ENCODE measurements at places on chromosomes 4 and X.

DNA sequence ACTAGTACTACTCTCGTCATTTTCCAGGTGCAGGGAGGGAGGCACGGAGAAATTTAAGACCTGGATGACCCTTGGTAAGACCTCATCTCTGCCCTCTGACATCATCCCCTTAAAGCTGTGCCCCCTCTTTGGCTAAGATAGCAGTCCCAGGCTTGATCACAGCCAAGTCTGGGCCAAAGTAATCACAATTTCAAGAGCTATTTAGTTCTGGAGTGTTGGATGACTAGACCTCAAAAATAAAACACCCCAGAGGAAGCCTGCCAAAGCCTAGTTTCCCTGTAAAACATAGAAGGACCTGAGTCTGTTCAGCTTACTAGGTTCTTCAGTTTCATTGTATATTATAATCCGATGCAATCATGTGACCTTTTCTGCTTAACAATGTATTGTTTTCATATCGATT, 144.6 kb upstream of the ARHGEF9 start:
- DNase-seq, result no peak

DNA sequence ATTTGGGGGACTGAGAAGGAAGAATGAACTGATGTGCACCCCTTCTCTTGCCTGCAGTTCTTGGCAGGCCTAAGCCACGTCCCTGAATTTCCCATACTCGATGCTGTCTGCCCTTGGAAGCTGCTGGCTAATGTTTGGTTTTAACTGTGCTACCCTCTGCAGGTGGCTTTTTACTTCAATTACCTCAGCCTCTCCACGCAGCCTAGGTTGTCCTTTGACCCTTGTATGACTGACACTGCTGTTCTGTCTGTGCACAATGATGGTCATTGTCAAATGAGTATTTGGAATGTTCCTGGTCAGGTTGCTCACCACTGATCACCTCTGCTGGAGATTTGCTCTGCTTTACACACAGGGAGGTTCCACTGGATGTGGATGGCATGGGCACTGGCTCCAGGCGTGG, 137.1 kb downstream of the ZNF518B start:
- DNase-seq, result no peak

GRCh38 chr4:173936861-173937260, 346.6 kb downstream of the FBXO8 start:
- DNase-seq, result peak; percentile 19

DNA sequence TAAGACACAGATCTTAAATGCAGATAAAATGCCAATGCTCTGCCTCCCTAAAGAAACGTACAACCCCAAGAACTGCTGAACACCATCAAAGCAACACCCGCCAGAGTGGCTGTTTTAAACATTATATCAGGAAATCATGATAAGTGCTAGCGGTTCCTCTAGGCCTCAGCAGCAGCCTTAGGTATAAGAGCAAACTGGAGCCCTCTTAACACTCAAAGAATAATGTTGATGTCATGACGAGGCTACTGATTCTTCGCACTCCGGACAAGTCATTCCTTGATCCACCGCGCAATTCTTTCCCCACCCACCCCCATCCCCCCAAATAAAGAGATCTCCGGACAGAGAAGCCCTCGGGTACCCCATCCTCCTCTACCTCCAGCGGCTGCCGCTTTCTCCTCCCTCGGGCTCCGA, 507 bp downstream of the LIN54 start:
- DNase-seq, result peak; percentile 31

GRCh38 chrX:23749576-23749975, 6.5 kb upstream of the ACOT9 start:
- no peak for DNase-seq

DNA sequence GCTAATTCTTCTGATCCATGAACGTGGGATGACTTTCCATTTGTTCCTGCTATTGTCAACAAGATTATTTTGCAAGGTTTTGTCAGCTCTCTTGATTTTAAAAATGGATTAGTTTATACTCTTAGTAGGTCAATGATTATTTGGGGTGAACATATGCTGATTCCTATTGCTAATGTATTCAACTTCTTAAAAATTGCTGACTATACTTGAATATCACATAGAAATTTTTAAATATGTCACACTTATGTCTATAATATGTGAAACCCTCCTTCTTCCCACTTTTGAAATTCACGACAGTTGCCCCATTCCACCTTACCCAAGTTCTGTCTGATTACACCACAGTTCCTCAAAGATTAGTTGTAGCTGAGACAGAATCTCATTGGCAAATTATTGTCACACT, 465.7 kb upstream of the TENM3 start:
- no peak for DNase-seq

- DNase-seq, result no peak
Observed at GRCh38 chrX:68942840-68943239, 114.0 kb downstream of the EFNB1 start.

GRCh38 chr4:8308144-8308543, 38.6 kb downstream of the HTRA3 start:
- no peak for DNase-seq

- DNase-seq, result peak; percentile 39
Observed at GRCh38 chrX:120604361-120604782, 471 bp downstream of the MCTS1 start.

DNA sequence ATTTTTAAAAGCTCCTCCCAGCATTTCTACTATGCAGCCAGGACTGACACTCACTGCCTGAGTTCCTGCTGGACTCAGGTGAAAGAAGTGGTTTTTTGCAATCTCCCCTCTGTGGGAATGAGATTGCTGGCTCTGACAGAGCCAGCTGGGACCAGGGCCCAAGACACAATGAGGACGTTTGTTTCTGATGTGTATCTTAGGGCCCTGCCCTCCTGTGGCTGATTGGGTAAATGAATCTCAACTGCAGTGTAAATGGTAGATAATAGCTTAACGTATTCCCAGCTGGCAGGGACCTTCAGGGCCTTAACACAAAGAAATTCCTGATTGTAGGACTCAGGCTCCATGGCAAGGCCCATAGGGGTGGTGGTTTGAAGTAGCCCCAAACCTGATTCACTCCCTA, 85.8 kb upstream of the PRPS1 start:
- peak; percentile 55 for DNase-seq

DNA sequence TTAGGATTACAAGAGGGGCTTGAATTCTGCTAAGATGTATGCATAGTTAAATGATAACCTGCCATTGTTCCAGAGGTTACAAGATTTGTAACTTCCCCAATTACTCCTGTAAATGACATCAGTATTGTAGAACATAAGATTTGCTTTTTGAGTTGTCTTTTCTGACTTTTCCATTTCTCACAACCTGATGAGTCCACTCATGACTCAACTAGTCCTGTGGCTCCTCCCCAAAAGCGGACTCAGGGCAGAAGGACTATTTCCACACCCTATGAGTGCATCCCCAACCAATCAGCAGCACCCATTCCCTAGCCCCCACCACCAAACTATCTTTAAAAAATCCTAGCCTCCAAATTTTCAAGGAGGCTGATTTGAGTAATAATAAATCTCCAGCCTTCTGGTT, 54.7 kb downstream of the HOPX start:
- no peak for DNase-seq

- no peak for DNase-seq
Observed at GRCh38 chr4:95898226-95898625, 58.3 kb downstream of the PDHA2 start.

- DNase-seq, result no peak
Observed at GRCh38 chr4:173485164-173485563, 44.9 kb downstream of the HAND2 start.

DNA sequence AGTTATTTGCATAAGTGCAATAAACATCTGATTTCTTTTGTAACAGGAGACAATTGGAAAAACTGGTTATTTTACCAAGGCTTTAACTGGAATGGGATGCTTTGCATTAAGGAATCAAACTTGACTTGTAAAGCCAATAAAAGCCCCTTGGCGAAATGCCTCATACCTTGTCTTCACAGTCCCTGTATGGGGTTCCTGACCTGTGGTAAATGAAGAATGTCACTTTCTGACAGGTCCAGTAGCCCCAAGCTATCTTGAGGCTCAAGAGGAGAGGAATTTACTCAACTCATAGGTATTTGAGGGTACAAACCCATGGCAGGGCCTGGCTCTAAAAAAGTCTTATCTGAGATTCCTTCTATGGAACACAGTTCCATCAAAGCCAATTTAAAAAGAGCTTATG, 78.0 kb downstream of the ACOX3 start:
- DNase-seq, result no peak

DNA sequence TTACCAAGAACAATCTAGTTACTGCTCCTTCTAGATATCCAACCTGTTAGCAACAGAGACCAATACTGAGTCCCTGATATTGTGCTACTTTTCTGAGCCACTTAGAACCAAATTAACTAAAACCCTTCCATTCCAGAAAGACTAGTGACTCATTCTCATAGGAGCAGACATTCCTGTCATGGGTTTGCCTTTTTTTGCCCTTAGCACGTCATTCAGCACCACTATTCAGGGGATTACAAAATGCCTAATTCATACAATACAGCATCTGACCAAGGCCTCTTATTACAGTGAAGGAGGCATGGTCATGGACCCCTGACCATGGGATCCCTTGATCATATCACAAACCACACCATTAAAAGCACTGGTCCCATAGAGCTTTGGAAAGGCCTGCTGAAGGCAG, 123.8 kb upstream of the CXCL13 start:
- DNase-seq, result no peak

DNA sequence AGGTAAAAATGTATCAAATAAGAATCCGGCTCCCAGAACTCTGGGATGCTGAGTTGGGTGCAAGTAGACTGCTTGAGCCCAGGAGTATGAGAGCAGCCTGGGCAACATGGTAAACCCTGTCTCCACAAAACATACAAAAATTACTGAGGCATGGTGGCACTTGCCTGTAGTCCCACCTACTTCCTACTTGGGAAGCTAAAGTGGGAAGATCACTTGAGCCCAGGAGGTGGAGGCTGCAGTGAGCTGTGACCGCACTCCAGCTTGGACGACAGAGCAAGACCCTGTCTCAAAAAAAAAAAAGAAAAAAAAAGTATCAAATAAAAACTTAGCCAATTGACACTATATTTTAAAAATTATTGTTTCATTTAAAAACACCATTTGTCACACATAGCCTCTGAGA, 84.4 kb downstream of the FBXW7 start:
- DNase-seq, result no peak

DNA sequence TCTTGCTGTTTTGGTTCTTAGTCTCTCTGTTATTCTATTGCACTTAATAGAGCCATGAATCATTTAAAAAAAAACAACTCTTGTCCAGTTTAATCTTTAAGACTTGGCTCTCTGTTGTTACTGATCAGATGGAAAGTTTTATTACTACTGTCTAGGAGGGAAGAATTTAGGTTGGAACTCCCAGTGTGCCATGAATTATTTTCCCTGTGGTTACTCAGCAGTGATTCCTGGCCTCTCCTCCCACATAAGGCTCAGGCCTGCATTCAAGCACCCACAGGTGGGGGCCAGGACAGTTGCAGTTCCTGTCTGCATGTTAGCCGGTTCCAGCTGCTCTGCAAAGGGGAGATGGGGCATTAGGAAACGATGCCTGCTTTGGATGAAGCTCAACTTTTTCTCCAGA, 29.8 kb upstream of the ESX1 start:
- DNase-seq, result no peak

- DNase-seq, result no peak
Observed at GRCh38 chr4:6331018-6331417, 61.4 kb downstream of the WFS1 start.

- DNase-seq, result no peak
Observed at GRCh38 chr4:83124111-83124780, 9.7 kb upstream of the PLAC8 start.

DNA sequence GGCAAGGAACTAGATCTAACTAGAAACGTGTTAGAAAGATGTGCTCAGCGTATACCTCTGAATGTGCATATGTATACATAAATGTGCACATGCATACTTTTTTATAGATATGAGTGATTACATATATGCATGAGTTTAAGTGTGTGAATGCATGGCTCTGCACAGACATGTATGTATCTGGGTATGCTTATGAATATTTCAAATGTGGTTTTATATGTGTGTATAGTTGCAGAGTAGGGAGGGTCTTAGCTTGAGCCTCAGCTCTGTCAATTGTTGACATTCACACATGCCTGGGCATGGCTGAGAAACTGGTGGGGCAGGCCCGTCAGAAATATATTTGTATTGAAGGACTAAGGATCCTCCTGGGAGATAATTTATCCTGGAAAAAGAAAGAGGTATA, 31.1 kb downstream of the RAP2C start:
- DNase-seq, result no peak

DNA sequence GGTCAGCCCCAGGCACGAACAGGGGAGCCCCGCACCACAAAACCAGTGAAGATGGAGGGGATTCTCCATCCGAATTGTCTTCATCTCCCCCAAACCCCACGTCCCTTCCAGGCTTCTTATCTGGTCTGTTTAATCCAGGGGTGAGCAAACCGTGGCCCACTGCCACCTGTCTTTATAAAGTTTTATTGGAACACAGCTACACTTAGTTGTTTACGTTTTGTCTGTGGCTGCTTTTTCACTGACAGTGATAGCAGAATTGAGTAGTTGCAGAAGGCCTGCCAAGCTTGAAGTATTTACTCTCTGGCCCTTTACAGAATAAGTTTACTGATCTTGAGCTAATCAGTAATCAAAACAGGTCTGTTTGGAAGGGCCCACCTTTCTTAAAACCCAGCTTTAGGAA, 324.0 kb downstream of the ARHGAP10 start:
- DNase-seq, result no peak

DNA sequence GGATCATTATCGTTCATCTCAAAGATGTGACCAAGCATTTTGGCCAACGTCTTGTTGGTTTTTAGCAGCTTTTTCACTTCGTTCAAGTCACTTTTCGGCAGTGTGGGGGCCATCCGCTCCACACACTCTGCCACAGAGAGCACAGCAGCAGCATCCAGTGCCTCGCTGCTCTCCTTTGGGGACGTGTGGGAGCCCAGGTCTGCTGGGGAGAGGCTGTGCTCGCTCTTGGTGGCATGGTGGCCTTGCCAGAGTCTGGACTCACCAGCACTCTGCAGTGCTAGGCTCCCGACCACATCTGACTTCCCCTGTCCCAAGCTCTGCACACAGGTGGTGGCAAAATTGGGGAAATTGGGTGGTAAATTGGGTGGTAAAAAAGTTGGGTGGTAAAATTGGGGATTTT, 50.6 kb downstream of the GPR50 start:
- DNase-seq, result no peak

- no peak for DNase-seq
Observed at GRCh38 chr4:163913571-163913970, 419.1 kb downstream of the TMA16 start.

DNA sequence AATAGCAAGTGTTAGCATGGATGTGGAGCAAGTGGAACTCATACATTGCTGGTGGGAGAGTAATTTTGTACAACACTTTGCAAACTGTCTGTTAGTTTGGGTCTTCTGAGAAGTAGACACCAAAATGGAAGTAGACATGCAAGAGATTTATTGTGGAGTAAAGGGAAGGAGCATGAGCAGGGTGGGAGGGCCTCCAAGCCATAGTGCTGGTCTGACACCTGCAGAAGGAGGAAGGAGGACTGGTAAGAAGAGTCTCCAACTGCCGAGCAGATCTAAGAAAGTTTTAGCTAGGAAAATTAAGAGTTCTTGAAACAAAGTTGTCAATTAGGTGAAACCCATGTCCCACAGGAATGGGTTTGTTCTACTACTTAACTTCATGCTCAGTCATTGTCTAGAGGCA, 64.0 kb upstream of the DDIT4L start:
- no peak for DNase-seq
